Amygdala (tissue), 56 donors: ENCODE measurements at places on chromosomes 1 and 21.

GRCh38 chr1:6459850-6460265 lies 6.1 kb downstream of the TNFRSF25 start:
- DNase-seq = no peak

GRCh38 chr1:229875086-229875485 lies 192.0 kb upstream of the GALNT2 start:
- no peak for DNase-seq

GRCh38 chr1:220353229-220354012 lies 81.2 kb upstream of the RAB3GAP2 start:
- DNase-seq = no peak

GRCh38 chr1:17184822-17185484 lies 20.0 kb upstream of the PADI1 start:
- no peak for DNase-seq

DNA sequence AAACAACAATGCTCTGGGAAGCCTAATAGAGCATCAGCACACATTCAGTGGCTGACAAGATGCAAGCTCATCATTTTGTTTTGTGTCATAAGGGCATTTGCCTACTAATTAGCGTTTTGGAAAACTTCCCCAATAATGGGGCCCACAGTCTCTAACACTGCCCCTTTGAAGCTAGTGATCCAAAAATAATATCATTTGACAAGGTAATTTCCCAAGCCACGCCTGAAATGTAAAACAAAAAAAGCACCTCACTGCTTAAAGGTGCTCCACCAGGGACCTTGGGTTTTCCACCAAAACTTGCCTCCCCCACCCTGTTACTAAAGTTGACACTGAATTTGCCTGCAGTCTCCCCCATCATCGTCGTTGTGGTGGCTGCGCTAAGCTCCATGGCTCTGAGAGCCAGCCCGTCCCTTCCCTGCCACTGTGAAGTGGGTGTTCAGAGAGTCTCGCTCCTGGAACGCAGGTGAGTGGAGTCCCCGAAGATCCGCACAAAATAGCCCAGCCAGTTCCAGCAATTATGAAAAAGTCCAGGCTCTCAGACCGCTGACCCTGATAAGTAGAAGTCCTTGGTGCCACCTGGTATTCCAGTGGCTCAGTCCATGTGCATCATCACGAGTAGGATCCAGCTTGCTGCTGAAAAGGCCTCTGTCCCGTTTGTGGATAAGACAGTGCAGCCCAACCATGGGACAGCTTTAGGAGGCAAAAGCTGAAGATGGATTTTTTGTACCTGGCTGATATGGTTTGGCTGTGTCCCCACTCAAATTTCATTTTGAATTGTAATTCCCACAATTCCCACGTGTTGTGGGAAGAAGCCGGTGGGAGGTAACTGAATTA lies 52.2 kb downstream of the RAB3GAP2 start:
- DNase-seq = no peak

GRCh38 chr21:43935711-43936110 lies 70.7 kb downstream of the AGPAT3 start:
- no peak for DNase-seq

DNA sequence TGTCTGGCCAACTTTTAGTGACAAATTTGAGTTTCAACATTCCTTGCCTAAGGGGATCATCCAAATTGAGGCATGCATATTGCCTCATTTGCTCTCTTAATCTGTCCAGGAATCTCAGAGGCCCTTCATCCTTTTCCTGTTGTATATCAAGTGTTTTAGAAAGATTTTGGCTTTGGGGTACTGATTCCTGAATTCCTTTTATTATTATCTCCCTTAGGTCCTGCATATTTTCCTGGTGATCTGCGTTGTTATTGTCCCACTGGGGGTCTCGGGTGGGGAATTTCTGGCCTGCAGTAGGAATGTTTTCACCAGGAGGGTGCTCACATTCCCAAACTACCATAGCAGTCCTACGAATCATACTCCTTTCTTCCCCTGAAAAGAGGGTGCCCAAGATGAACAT lies 4.4 kb upstream of the AADACL3 start:
- no peak for DNase-seq

DNA sequence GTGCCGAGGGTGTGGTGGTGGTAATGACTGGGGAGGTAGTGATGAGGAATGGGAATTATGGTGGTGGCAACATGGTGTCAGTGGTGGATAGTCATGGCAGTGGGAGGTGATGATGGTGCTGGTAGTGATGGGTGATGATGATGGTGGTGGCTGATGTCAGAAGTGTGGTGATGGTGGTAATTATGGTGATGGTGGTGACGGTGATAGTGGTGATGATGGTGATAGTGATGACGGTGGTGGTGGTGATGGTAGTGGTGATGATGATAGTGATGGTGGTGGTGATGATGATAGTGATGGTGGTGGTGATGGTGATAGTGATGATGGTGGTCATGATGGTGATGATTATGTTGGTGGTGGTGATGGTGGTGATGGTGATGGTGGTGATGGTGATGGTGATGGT lies 162.8 kb downstream of the NPHP4 start:
- DNase-seq = no peak

DNA sequence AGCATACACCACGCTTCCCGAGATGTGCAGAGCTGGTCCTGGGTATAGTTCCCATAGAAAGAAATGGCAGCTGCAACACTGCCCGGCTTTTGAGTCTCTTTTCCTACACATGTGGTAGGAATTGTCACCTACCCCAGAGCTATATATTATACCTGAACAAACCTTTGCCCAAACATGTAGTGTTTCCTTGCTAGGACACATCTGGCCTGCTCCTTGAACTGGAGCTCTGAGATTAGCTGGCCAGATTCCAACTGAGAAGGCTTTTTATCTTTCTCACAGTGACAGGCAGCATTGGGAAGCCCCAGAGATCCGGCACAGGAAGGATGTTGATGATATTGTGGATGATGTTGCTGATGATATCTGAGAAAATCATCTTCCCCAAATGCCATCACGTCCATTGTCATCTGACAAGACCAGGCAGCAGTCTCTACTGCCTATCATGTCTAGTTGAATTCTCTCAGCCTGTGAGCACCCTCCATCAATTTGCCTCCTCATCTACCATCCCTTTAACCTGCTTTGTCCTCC lies 115.0 kb upstream of the SMYD2 start:
- DNase-seq = no peak

- DNase-seq = no peak
Observed at GRCh38 chr1:172324086-172324485, 96.4 kb upstream of the C1orf105 start.

GRCh38 chr1:234325878-234326496 lies 47.3 kb upstream of the COA6 start:
- no peak for DNase-seq

DNA sequence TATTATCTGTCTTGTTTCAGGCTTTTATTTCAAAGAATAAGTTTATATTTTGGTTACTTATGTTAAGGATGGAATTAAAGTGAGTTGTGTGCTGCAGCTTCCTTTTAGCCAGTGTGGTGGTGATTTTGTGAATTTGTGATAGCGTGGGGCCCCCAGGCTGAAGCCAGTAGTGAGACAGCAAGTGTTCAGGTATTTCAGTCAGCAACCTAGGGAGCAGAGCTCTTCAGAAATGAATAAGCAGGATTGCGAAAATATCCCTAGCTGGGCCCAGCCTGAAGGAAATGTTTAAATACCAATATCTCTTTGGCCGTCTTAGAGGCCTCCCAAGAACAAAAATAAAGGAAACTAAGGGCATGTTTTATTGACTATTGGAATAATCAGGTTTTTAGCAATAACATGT lies 150.8 kb upstream of the C1orf105 start:
- no peak for DNase-seq

- DNase-seq = no peak
Observed at GRCh38 chr1:115077286-115077983, 11.9 kb downstream of the TSPAN2 start.

DNA sequence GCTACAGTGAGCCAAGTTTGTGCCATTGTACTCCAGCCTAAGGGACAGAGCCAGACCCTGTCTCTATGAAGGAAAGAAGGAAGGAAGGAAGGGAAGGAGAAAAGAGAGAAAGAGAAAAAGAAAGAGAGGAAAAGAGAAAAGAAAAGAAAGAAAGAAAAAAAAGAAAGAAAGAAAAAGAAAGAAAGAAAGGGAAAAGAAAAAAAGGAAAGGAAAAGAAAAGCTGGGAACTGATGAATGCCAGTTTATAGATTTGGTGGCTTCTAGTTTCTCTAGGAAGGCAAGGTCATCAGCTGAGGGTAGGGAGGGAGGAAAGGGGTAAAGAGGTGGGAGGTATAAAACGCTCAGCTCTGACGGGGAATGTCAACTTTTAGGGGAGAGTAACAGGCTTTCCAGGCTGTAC lies 62.3 kb upstream of the AKT3 start:
- DNase-seq = no peak

GRCh38 chr1:114668784-114669561 lies 876 bp downstream of the DENND2C start:
- DNase-seq = no peak

GRCh38 chr21:30962013-30962412 lies 76.3 kb downstream of the KRTAP19-8 start:
- no peak for DNase-seq

GRCh38 chr1:164591858-164592257 lies 32.9 kb downstream of the PBX1 start:
- no peak for DNase-seq

- DNase-seq = no peak
Observed at GRCh38 chr1:151945725-151946722, 36.7 kb upstream of the THEM4 start.

GRCh38 chr1:223264529-223264928 lies 99.4 kb downstream of the SUSD4 start:
- DNase-seq = no peak

DNA sequence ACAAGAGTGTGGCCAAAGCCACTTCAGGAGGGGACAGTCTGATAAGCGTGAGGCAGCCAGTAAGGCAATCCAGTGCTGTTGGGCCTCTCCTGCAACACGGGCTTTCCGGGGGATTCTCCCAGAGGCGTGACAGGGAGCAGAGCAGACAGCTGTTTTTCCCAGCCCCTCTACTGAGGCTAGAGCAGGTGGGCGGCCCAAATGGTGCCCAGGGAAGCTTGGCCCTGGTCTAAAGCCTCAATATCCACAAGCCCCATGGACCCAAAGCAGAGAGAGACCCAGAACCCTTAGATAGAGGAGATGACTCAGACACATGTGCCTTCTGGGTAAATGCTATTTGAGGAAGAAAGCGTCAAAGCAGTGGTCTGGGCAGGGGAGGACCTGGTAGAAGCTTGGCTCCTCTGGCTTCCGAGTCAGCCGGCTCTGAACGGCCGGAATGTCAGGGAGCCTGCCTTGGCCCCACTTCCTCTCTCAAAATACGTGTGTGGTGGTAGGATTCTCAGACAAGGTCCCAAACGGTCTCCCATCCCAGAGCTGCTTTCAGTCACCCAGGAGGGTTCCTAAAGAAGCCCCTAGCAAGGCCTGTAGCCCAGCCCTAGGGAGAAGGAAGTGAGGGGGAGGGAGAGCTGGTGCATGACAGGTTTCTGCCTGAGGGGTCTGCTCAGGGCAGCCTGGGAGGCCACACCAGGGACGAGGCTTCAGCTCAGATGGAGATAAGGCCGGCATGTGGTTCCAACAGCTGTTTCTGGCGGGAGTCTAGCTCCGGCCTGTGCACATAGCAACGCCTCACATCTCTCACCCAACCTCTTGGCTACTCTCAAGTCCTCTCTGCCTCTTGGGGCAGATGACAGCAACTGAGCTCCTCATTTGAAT lies 28.8 kb downstream of the PIK3C2B start:
- DNase-seq = peak; percentile 63

GRCh38 chr1:50423670-50424000 lies 392 bp upstream of the DMRTA2 start:
- no peak for DNase-seq

DNA sequence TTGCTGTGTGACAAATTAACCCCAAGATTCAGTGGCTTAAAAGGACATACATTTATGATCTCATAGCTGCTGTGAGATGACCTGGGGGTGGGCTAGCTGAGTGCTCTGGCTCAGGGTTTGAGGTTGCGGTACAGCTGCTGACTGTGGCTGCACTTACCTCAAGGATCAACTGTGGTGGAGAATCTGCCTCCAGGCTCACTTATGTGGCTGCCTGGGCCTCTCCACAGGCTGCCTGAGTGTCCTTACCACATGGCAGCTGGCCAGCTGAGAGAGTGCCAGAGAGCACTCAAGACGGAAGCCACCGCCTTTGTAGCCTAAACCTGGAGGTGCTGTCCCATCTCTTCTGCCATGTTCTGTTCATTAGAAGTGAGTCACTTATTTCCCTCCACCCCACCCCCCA lies 5.7 kb downstream of the LRRC71 start:
- no peak for DNase-seq

DNA sequence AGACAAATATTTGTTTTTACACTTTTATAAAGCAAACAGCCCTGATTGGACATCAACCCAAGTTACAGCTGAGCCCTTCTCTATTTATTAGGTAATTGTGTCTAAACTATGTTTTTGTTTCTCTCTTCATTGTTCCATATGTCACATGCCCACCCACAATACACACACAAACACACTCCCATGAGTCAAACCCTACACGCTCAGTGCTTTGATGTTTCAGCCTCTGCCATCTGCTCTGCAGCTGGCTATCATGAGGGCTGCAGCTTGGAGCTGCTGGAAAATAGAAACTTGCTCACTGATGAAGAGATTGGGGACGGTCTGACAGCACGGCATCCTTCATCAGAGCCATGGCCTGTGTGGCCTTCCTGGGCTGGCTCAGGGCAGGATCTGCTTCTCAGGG lies 41.7 kb downstream of the PSMG1 start:
- DNase-seq = no peak

DNA sequence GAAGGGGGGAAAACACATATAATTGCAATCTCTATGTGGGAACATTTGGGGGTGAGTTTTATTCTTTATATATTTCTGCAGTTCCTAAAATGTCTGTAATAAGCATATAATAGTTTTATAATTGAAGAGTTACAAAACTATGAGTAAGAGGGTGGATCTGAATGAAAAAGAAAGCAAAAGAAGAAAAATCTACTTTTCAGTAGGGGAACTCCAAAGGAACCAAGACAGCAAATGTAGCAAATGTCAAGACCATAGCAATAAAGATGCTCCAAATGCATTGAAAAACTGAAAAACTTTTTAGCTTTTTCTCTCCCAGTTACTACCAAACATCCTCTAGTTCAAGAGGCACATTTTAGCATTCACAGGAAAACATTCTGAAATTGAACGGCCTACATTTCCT lies 434.8 kb downstream of the LMO4 start:
- no peak for DNase-seq

GRCh38 chr1:162922201-162922600 lies 61.2 kb upstream of the CCDC190 start:
- no peak for DNase-seq

DNA sequence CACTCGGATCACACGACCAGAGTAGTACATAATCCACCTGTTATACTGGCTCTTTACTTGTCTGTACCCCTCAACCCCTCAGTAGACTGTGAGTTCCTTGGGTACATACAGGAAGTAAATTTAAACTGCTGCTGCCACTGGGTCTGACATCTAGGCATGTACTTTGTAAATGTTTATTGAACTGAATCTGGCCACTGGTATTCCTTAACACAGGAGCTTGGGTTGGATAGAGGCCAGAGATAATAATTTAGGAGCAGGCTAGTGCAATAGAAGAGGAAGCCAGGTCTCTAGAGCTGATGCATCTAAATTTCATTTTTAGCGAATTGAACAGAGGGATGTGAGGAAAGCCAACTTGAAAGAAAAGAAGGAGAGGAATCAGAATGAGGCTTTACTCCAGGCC lies 12.4 kb downstream of the TTC4 start:
- DNase-seq = no peak

- no peak for DNase-seq
Observed at GRCh38 chr1:14138687-14139086, 438.7 kb downstream of the PRDM2 start.

- no peak for DNase-seq
Observed at GRCh38 chr1:169886931-169887330, 6.8 kb downstream of the SCYL3 start.
